ENCODE measurements at places on chromosomes 12 and 14.

DNA sequence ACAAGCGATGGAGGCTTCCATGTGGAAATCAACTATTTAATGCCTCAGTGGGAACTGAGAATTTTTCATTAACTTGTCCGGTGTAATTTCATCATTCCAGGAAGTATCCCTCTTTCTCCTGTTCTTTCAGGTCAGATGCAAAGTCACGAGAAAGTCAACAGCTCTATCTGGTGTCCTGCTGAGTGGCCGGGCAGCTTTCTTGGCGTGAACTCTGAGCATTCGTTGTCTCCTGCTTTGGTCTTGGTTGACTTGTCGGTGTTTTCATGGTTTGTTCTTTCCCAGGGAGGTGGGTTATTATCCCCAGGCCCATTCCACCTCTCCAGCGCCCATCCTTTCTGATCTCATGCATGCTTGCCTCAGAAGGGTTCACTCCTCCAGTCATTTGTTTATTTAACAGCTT lies 149.1 kb downstream of the GLT1D1 start:
- DNase-seq: no peak

DNA sequence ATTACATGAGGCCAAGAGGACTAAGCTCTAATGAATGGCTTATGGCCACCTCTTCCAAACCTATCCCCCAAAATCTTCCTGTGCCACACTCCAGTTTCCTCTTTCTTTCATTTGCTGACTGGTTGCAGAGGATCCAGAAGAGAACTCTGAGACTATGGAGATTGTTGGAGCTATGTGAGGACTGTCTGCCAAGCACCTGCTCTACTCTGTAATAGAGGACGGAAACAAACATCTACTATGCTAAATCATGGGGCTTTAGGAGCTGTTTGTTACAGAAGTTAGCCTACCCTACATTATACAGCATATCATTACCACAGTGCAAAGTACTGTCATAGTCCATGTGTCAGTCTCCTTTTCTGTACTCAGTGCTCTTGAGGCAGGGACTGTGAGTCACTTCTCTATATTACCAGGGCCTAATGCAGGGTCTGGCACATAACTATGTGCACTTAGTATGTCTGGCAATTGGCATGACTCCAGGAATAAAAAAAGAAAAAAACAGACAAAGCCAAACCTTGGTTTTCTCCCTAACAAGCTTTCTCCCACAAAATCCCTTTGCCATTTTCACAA lies 95.1 kb downstream of the RPAP3 start:
- no peak for DNase-seq

DNA sequence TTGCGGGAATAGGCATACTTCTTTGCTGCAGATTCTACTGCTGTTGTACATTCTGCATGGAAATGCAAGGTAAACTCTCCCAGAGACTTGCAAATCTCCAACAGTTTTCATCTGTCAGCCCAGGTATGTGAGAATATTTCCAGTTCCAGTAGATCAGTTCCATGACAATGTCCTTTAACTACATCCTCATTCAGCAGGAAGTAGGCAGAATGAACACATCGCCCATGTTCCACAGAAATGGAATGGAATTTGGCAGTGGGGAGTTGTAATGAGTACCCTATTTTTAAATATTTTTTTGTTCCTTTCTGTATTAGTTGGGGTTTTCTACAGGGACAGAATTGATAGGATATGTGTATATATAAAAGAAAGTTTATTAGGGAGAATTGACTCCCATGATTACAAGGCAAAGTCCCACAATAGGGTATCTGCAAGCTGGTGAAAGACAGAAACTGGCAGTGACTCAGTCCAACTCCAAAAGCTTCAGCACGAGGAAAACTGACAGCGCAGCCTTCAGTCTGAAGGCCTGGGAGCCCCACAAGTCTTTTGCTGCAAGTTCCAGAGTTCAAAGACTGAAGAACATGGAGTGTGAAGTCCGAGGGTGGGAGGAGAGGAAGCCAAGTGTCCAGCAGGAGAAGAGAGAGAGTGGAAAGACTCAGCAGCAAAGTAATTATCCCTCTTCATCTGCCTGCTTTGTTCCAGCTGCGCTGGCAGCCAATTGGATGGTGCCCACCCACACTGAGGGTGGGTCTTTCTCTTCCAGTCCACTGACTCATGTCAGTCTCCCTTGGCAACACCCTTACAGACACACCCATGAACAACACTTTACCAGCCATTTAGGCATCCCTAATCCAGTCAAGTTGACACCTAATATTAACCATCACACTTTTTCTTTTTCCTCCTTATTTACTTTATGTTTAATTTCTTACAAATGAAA lies 110.4 kb upstream of the SCAF11 start:
- DNase-seq: no peak

- no peak for DNase-seq
Measured at GRCh38 chr12:1007276-1007675, 16.3 kb downstream of the ERC1 start.

- no peak for DNase-seq
Measured at GRCh38 chr14:68693926-68694325, 98.9 kb downstream of the ZFP36L1 start.

- DNase-seq: no peak
Measured at GRCh38 chr12:104457746-104458693, 1.3 kb downstream of the CHST11 start.

DNA sequence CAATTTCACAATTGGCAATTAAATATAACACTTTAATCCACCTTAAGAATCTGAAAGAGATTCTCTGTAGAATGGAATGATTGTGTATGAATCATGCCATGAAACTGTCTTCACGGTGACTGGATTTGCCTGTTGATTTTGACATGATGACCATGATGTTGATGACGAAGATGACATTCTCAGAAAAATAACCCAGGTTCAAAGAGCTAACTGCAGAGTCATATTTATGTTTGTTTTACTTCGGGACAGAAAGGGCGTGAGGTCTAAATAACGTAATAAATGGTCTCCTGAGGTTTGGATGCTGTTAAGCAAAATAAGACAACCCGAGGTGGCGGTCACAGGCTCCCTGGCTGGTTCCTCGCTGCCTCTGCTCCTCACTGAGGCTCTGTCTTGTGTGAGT lies 532.0 kb downstream of the TMEM121 start:
- no peak for DNase-seq

- DNase-seq: no peak
Measured at GRCh38 chr12:82609234-82609914, 77.3 kb upstream of the TMTC2 start.

- no peak for DNase-seq
Measured at GRCh38 chr14:105867961-105868599, 341.7 kb downstream of the TMEM121 start.

GRCh38 chr12:70759161-70759918 lies 122.1 kb upstream of the PTPRB start:
- DNase-seq: no peak

GRCh38 chr14:100531152-100532121 lies 55.8 kb downstream of the BEGAIN start:
- no peak for DNase-seq

DNA sequence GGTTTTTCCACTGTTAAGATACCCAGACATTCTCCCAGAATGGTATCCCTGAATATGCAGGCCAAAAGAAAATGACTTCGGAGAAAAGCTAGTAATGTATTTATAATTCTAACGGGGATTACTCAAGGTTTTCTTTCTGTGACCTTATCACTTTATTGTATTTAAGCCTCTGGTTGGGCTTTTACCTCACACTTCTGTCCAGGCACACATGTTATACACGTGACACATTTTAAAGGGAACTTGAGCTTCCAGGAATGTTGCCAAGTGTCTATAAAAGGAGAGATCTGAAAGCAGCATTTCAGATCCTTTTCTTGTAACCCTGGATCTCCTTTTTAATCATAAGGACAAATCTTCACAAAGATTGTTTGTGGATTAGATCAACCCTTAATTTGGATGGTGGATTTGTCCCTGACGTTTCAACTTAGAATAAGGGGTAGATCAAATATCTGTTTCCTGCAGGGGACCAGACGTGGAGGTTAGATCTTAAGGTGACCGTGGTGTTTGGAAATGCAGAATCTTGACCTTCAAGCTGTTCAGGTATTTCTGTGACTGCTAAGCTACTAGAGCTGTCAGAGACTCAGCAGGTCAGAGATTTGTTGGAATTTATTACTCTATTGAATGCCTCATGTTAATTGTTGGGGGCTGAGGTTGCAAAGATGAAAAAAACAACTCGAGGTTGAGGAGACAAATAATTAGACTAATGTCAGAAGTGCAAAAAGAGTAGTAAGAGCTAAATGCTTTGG lies 1.5 kb downstream of the CIPC start:
- DNase-seq: no peak

DNA sequence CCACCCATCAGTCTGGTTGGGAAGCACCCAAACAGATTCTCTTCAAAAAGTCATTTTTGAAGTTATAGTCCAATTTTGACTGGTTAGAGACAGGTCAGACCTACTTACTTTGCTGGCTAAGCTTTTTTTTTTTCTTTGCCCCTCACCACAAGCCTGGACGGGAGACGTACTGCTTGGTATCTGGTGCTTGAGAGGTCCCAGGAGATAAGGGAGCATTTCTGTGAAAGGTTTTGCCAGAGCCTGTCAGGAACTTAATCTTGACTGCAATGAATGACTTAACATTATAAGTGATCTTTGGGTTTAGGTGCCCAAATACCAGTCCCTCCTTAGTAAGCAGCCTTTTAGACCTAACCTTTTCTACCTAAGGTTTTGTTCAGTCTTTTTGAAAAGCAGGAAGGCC lies 6.3 kb downstream of the MTHFD1 start:
- DNase-seq: no peak

DNA sequence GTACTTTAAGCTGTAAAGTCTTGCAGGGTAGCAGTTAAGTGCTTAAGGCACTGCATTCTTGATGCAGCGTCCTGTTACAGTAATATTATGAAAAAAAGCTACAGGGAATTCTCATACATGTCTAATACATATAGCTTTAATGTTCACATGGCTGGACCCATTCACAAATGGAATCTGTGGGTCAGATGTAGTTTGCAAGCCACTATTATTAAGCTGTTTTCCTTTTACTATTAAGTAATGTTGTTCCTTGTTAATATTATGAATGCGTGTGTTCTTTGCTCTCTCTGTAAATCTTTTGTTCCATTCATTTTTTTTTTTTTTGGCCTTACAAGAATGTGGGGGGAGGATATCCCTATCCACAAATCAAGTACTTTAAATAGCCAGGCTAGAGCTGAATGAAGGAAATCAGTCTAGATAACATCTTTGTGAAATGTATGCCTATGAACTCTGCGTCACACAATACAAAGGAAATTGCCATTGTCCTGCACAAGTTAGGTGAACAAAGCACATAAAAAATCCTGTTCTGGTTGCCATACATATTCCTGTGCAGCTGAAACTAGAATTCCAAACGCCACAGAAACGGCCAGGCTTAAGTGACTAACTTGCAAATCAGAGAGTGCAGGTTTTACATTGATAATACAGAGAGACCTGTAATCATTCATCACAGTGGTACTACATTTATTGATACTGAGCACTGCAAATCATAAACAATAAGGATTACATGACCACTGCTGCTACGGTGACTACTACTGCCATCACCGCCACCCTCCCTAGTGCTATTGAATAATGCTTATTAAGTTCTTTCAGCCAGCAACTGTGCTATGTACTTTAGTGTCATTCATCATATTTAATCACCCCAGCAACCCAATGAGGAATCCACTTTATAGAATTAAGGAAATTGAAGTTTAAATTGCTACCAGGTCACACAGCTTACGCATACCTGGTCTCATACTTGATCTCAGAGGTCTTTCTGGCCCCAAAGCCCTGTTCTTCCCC lies 111.9 kb downstream of the HMGA2 start:
- DNase-seq: no peak

GRCh38 chr14:103402695-103403094 lies 17.5 kb downstream of the MARK3 start:
- DNase-seq: no peak

- DNase-seq: no peak
Measured at GRCh38 chr12:53966085-53966384, 6.9 kb upstream of the HOXC11 start.

- DNase-seq: no peak
Measured at GRCh38 chr12:49019443-49020324, 1.1 kb upstream of the PRKAG1 start.

GRCh38 chr12:6229224-6230218 lies 29.3 kb downstream of the CD9 start:
- DNase-seq: no peak

- no peak for DNase-seq
Measured at GRCh38 chr14:81927070-81927469, 393.4 kb upstream of the SEL1L start.

- no peak for DNase-seq
Measured at GRCh38 chr14:100617410-100618317, 30.4 kb upstream of the BEGAIN start.

- no peak for DNase-seq
Measured at GRCh38 chr12:103181366-103182152, 224.1 kb downstream of the ASCL1 start.

GRCh38 chr14:28656704-28657255 lies 109.8 kb upstream of the FOXG1 start:
- DNase-seq: no peak

Measured in cerebellar nuclear complex (tissue), 1 donor.